Activated T-helper 2 cell treated with anti-CD3 and anti-CD28 coated beads, Interferon-gamma antibody, Interleukin-2, Interleukin-4, amounts not matched to agents 10 μg/mL and 5 μg/mL and 100 μg/mL, durations not matched to agents 14 hours and 24 hours and 36 hours (primary cell): ENCODE measurements at places on chromosomes 5 and 9. TPM values are rescaled to one million over a fixed set of nuclear protein-coding genes. Genes with fewer than 3 reads are reported as not detected.

Gene TICAM2
- 0.85 TPM in 1 of 2 replicates, not detected in the other for total RNA-seq

Gene UNC5A
- not detected in 2 replicates for total RNA-seq

Gene FOXD4L4
- total RNA-seq: 0.11 TPM in 1 of 2 replicates, not detected in the other

Gene TMEM215
- not detected in 2 replicates for total RNA-seq

Gene C5orf58
- total RNA-seq: not detected in 2 replicates

Gene SOX30
- 0.11 TPM in 2 replicates for total RNA-seq

Gene MEIKIN
- total RNA-seq: not detected in 2 replicates

Gene DNAJA1
- 257 and 259 TPM in 2 replicates for total RNA-seq

Gene DIRAS2
- 0.05 TPM in 1 of 2 replicates, not detected in the other for total RNA-seq

Gene NAIF1
- total RNA-seq: 10.2 and 10.5 TPM in 2 replicates

Gene LAMC3
- total RNA-seq: not detected in 2 replicates

Gene ANKRD34B
- not detected in 2 replicates for total RNA-seq
